Mucosa of descending colon (tissue), 3 donors: ENCODE measurements at places on chromosomes 3 and 15.

DNA sequence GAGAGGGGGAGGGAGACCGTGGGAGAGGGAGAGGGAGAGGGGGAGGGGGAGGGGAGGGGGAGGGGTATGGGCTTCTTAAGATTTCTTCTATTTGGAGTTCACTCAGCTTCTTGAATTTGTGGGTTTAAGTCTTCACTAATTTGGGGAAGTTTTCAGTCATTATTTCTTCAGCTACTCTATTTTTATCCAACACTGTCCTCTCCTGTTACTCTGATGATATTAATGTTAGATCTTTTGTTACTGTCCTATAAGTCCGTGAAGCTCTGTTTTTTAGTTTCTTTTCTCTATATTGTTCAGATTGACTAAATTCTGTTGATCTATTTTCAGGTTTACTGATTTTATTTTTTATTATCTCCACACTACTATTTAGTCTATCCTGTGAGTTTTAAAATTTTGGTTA lies 351.5 kb upstream of the TPM1 start:
- DNase-seq, result no peak

DNA sequence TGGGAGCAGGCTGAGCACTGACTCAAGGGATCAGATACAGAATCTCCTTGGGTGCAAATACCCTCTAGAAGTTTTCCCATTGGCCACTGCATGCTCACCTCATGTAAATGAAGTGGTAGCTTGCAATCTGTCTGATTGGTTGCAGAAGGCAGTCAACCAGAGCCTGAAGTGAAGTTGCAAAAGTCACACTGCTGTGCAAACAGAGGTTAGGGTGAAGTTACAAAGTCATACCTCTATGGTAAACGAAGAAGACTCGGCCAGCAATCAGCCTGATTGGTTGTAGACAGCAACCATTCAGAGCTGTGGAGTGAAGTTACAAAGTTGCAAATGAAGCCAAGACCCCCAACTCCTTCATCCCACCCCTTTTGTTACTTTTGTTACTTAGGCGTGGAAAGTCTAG lies 27.1 kb downstream of the STARD9 start:
- no peak for DNase-seq

DNA sequence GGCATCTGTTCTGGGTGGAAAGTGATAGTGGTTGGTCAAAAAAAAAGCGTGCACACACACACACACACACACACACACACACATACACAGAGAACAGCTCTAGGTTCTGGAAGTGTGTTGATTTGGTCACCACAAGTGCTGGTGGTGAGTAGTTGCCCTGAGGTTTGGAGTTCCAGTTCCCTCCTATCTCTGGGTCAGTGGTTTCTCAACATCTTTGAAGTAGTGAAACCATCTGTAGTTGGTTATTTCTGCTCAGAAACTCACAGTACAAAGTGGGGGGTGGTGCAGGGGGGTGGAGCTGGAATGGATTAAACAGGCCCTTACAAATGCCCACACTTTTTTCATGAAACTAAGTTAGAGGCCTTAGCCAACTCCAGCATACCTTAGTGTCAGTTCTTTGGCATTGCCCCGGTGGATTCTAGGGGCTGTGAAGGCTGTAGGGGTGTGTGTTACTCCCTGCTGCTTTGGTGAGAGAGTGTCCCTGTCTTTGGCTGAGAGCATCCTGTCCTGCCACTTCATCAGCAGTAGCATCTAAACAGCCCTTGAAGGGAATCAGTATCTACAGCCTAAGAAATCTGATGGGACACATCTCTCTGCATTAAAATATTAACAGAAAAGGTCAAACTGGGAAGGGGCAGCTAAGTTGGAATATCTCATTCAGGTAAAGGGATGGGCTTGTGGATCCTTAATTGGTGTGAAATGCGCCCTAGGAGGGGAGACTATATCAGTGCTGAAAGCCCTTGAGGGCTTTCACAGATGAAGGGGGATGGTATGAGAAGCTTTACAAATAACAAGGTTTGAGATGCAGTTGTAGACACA lies 20.6 kb downstream of the SMAD3 start:
- DNase-seq, result no peak

- no peak for DNase-seq
Observed at GRCh38 chr15:57356636-57357035, 19.7 kb upstream of the CGNL1 start.

DNA sequence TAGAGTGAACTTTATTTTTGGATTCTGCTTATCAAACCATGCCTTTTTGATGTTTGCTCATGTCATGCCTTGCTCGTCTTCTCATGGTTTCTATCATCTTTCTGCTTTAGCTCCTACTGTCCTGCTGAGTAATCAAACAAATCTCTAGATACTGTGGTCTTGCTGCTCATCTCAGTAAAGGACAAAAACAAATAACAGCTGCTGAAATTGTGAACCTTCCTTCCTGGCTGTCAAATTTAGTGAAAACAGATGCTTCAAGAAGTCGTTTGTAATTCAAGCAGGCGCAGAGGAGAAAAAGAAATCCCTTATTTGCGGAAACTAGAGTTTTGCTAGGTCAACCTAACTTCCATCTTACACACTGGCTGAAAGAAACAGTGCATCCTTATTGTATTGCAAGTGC lies 616.1 kb upstream of the ALCAM start:
- no peak for DNase-seq
